ENCODE measurements at places on chromosomes 3 and 15.

GRCh38 chr3:43583481-43583880, 38.3 kb downstream of the ANO10 start:
- no peak overlapping the region for H3K27ac ChIP-seq
- H3K4me3 ChIP-seq, result no peak overlapping the region
- no peaks in the 10 kb centered on the region for H3K4me1 ChIP-seq

GRCh38 chr15:101136381-101137268, 115.2 kb downstream of the CHSY1 start:
- no peak for DNase-seq
- no peaks in the 10 kb centered on the region for H3K27me3 ChIP-seq

GRCh38 chr3:179091113-179091512, 19.5 kb upstream of the ZMAT3 start:
- H3K4me1 ChIP-seq, result no peaks in the 10 kb centered on the region
- no peak overlapping the region for H3K27ac ChIP-seq
- no peaks in the 10 kb centered on the region for H3K36me3 ChIP-seq
- H3K4me3 ChIP-seq, result no peak overlapping the region

DNA sequence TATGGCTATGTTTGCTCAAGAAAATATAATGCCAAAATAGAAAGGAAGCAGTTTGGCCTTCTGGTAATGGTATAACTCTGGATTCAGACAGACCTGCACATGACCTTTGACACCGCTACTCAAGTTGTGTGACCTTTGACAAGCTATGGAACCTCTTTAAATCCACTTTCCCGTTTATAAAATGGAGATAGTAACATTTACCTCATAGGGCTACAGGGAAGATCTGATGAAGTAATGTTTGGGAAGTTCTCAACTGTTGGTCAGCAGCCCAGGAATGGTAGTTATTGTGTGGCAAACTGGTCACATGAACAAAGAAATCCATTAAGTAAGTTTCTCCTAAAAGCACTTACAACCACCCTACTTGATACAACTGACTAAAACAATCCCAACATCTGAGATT, 95.1 kb upstream of the PHLDB2 start:
- H3K4me3 ChIP-seq, result no peak overlapping the region
- H3K36me3 ChIP-seq, result no peaks in the 10 kb centered on the region
- H3K4me1 ChIP-seq, result no peaks in the 10 kb centered on the region
- no peaks in the 10 kb centered on the region for H3K27me3 ChIP-seq
- no peak for DNase-seq
